ENCODE measurements at places on chromosomes 5 and 9.

DNA sequence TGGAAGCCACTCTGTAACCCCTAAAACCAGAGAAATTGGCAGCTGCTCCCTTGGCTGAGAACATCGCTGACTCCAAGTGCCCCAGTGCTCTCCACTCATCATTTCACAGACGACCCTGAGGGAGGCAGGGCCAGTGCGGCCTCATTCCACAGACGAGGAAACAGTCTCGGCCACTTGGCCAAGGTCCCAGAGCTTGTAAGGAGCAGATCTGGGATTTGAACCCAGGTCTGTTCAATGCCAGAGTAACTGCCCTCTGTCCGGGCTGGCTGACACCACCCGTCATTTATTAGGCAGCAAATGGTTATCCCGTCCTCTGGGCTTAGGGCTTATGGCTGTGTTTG, 19.9 kb upstream of the IER5L start:
- no peak for DNase-seq

GRCh38 chr9:137705443-137705863, 86.6 kb downstream of the EHMT1 start:
- DNase-seq = no peak

GRCh38 chr9:99628285-99628684, 193.4 kb upstream of the NR4A3 start:
- no peak for DNase-seq

DNA sequence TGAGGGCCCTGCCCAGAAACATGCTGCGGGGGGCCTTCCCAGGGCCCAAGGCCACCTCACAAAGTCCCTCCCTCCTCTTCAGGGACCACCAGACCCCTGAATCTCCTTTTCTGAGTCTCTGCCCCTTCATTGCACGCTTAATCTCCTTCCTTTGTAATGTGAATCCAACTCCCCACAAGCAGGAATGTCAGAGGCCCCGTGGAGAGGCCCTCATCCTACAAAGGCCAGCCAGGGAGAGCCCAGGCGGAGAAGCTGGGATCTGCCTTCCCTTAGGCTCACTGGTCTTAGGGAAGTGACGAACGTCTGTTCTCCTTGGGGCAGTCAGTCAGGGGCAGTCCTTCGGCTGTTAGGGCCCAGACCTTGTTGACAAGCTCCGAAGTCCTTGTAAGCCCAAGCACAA, 2.3 kb downstream of the SMIM33 start:
- DNase-seq = no peak

DNA sequence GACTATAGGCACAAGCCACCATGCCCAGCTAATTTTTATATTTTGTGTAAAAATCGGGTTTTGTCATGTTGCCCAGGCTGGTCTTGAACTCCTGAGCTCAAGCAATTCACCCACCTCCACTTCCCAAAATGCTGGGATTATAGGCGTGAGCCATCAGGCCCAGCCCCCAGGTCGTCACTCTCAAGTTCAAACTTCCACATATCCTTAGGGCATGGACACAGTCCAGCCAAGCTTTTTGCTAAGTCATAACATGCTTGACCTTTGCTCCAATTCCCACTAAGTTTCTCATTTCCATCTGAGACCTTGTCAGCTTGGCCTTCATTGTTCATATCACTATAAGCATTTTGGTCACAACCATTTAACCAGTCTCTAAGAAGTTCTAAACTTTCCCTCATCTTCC, 43.9 kb upstream of the ARAP3 start:
- no peak for DNase-seq

Data from stimulated activated naive CD4-positive, alpha-beta T cell (primary cell).